Progenitor cell of endocrine pancreas (in vitro differentiated cells): ENCODE measurements at places on chromosomes 7 and 10. TPM values are rescaled to one million over a fixed set of nuclear protein-coding genes. Genes with fewer than 3 reads are reported as not detected.

- DNase-seq = no peak
Measured at GRCh38 chr7:84081973-84082522, 112.5 kb downstream of the SEMA3A start.

GRCh38 chr7:2421943-2422310 is 18.5 kb downstream of the CHST12 start:
- no peak for DNase-seq

The TAS2R4 gene
- total RNA-seq = 2.4 and 3.7 TPM in 2 replicates

The ATRNL1 gene
- total RNA-seq = 24.2 and 25.9 TPM in 2 replicates

DNA sequence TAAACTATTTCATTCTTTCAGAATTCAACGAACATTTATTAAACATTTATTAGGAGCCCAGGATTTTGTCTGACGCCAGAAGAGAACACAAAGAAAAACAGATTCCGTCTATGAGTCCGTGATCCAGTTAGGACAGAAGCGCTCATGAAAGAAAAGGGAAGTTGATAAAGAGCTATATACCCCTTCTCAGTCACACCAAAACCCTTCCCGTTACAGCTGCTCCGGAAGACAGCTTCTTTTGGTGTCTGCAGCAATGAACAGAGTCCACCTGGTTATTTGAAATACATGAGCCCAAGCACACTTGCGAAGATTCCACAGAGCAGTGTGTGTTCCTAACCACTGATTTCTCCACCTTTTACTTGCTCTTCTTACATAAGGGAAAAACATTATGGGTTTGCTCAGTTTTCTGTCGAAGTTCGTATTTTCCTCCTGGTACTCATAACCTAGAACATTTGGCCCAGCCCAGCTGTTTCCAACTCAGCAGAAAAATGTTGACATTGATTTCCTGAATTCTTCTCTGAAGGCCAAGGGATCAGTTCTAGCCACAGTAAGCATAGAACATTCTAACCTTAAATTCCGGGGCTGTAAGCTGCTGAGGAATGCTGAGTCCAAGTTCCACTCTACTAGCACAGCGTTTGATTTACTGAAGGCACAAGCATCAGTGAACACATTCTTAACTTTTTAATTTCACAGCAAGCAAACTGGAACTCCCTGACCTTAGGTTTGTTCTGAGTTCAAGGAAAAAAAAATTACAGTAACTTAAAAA is 206.5 kb downstream of the SORCS1 start:
- no peak for DNase-seq

- DNase-seq = no peak
Measured at GRCh38 chr7:36620166-36620708, 104.1 kb downstream of the AOAH start.

- no peak for DNase-seq
Measured at GRCh38 chr7:150665896-150666295, 19.6 kb upstream of the GIMAP2 start.

The SFTPA1 gene
- 0.22 TPM in 1 of 2 replicates, not detected in the other for total RNA-seq
